Astrocyte of the cerebellum (primary cell): ENCODE measurements at places on chromosomes 16 and 17.

DNA sequence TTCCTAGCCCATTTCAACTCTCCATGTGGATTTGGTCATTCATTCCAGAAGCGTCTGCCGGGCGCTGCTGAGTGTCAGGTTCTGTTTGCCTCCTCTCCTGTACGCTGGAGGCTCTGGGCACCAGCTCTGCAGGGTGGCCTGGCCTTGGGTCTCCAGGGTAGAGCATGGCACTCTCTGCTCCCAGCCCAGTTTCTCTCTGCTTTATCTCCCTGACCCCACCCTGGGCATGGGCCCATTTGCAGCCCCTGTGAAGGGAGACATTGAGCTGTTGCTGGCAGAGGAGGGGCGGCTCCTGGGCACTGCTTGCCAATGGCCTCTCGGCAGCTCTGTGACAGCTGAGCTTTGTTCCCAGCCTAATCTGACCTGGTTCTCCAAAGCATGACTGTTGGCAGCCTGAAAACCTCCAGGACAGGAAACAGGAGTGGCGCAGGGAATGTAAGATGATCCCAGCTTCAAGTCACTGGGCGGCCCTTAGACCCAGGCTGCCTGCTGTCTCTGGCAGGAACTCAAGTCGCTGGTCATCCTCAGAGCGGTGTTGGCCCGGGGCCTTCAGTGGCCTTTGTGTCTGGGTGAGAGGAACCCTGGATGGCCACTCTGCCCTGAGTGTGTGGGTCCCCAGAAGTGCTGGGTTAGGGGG lies 146.8 kb downstream of the SEC14L1 start:
- DNase-seq = peak; percentile 70

DNA sequence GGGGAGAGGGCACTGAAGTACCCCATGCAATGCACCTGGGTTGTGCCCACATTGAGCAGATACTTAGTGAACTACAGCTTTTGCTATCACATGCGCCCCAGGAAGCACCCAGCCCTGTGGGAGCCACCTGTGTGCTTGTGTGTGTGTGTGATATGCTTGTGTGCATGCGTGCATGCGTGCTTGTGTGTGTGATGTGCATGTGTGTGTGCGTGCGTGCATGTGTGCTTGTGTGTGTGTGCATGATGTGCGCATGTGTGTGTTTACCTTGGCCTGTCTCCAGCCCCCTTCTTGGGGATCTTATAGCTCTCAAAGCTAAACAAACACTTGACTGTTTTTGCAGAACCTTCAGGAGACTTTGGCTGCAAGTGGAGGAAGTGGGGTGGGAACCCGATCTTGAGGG lies 841 bp downstream of the C16orf89 start:
- DNase-seq = no peak

DNA sequence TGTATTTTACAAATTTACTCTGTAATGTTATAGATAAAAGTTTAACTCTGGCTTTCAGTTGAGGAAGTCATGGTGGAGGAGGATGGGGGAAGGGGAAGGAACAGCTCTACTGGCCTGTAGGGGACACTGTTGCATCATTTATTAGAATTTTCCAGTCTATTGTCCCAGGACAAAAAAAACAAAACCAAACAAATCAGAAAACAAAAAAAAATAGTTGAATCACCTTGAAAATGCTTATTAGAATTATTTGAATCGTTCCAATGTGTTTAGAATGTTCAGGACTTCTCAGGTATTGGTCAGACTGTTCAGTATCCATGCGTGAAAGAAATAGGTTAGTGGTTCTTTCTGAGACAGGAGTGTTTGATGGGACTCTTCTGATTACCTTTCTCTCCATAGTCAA lies 242.0 kb downstream of the FTO start:
- DNase-seq = peak; percentile 55

DNA sequence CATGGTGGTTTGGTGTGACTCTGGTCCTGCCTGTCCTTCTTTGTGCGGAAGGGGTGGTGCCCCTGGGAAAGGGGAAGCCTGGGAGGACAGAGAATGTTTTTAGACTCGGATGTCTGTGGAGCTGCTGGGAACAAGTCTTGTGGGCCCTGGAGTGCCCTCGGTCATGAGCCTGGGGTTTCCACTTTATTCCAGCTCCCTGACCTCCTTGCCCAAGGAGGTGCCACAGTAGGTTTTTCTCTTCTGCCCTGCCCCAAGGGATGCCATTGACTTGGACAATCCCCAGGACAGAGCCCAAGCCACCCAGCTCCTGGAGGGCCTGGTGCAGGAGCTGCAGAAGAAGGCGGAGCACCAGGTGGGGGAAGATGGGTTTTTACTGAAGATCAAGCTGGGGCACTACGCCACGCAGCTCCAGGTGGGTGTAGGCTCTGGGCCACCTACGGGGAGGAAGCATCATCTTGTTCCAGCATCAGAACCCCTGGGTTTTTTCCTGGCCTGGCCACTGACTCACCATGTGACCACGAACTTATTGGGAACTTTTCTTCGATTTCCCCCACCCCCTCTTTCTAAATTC lies 1.4 kb downstream of the STAT5A start:
- no peak for DNase-seq

DNA sequence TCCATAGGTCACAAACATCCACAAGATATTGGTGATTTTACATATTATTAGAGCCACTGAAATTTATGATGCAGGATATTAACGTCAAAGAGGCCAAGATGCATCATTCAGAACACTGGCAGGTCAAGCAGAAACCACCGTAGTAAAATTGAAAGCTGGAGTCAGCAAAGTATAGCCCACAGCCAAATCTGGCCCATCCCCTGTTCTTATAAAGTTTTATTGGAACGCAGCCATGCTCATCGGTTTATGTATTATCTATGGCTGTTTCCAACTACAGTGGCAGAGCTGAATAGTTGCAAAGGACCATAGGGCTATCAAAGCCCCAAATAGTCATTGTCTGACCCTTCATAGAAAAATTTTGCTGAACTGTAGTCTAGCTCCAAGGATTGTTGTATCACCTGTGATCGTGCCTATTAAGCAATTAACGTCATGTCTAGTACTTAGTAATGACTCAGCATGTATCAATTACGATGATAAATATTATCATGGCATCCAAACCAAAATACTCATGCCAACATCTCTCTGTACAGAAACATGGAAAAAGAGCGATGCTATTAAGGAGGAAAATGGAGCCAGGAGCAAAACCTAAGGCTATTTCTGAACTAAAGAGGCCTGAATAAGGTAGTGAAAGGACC lies 165.6 kb downstream of the IRX3 start:
- no peak for DNase-seq

GRCh38 chr16:31872201-31872600 lies 1.4 kb upstream of the ZNF267 start:
- no peak for DNase-seq

GRCh38 chr16:22023505-22023904 lies 15.6 kb downstream of the MOSMO start:
- DNase-seq = no peak

GRCh38 chr17:80126449-80126715 lies 20.5 kb downstream of the EIF4A3 start:
- no peak for DNase-seq
